ENCODE measurements at places on chromosomes 6 and 20.
A peak's percentile ranks its signal among the peaks of the same experiment; 100 is the strongest.

- no peak for DNase-seq
Observed at GRCh38 chr6:1365686-1366085, 23.7 kb upstream of the FOXF2 start.

GRCh38 chr6:90286884-90287488 is 9.7 kb downstream of the BACH2 start:
- DNase-seq, result peak; percentile 26

GRCh38 chr6:32147401-32148132 is 4.2 kb downstream of the PRRT1 start:
- no peak for DNase-seq

GRCh38 chr6:135183532-135184440 is 2.7 kb downstream of the MYB start:
- peak; percentile 57 for DNase-seq

DNA sequence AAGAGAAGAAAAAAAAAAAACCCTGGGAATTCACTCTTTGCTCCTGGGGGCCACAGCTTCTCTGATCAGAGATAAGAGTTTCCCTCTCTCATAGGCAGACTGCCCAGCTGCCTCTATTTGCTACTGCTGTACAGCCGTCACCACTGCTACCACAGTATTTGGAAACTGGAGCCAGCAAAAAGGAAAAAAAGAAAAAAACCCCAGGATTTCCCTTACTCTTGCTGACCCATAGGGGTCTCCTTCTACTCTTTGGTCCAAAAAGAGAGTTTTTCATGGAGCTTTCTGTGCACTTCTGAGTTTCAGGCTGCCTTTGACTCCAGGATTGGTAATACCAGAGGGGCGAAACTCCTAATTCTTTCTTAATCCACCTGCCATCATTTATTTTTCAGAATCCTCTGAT is 89.7 kb downstream of the MDGA1 start:
- DNase-seq, result no peak

DNA sequence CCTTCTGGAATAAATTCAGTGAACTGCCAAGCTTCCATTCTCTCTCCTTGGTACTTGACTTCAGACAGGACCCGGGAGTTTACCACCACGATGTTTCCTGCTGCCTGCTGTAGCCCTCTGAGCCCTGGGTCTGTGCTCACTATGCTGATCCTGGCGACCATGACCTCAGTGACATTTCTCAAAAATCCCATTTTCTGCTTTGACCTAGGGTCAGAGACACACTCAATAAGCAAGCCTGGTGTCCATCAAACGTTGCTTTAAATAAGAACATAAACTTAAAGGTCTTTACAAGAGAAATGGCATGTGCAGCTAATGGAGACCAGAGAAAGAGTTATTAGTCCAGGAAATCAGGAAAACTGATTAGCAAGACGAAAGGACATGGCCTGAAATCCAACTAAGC is 509.7 kb upstream of the SULF2 start:
- DNase-seq, result no peak

DNA sequence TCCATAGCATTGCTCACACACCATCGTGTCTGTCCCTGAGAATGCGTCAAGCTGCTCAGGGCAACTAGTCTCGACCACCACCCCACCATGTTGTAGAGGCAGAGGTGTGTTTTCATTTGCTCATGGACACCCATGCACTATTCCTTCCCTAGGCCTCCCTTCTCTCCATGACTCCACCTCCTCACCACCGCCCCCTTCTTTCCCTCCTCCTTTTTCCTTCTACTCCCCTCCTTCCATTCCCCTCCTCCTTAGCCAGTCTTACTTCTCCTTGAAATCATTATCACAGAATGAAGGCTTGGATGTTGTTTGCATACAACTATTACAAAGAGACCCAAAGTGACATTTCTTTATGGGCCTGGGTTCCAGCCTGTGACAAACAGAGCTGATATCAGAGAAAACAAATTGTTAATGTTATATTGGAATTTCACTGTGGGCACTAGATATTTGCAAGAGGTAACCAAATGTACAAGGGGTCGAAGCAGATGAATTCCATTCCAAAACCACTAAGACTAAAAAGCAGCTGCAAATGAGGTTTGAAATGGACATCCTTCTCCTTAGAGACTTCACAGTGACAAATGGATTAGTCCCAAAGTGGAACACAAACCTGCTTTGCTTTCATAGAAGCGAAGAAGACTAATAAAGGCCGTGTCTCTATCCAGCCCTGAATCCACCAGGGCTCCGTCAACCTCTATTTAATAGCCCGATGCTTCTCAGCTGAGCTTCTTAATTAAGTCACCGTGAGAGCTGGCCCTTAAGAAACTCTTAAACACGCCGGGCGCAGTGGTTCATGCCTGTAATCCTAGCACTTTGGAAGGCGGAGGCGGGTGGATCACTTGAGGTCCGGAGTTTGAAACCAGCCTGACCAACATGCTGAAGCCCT is 275.8 kb upstream of the SULF2 start:
- no peak for DNase-seq

GRCh38 chr6:155747491-155747890 is 291.9 kb upstream of the NOX3 start:
- DNase-seq, result no peak

DNA sequence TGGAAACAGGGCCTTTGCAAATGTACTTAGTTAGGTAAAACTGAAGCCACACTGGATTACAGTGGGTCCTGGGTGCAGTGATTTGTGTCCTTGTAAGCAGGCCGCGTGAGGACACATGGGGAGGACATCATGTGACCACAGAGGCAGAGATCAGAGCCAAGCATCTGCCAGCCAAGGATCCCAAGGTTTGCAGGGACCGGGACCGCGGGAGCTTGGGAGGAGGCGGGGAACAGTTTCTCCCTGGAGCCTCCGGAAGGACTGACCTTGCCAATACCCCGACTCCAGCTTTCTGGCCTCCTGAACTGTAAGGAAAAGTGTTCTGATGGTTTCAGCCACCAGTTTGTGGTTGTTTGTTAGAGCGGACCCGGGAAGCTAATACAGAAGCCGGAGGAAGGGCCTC is 500.9 kb downstream of the PREX1 start:
- no peak for DNase-seq

GRCh38 chr6:38176797-38177751 is 357.5 kb downstream of the ZFAND3 start:
- no peak for DNase-seq

DNA sequence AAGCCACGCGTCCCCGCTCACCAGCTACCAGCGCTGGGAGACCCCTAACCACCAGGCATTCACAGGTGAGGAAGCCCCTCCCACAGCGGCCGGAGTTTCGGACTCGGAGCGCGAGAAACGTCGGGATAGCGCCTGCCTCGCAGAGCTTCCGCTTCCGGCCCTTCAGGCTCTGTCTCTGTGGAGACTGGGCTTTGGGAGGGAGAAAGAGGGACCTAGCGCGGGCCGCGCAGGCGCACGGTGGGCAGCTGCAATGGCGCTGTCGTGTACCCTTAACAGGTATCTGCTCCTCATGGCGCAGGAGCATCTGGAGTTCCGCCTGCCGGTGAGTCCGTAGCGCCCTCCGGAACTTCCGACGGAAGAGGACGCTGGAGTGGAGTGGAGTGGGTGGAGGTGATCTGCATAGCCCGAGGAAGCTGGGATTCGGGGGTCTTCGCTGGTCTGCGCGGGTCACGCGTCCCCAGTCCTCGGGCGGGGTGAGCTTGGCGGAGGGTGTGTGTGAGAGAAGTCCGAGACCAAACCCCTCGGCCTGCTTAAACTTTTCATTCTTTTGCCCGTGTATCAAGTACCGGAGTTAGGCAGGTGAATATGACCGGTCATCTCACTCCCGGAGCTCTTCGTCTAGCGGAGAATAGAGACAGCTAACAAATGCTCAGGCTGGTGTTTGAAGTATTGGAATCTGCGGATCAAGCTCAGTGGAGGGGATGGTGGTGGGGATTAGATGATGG is at the start of gene TRMT11:
Gene TRMT11, plus strand, starts transcription at position 240 of the 725 bp plus-strand sequence. Its CDS starts 11 bp downstream, at position 251.
- DNase-seq, result peak; percentile 91

- DNase-seq, result no peak
Observed at GRCh38 chr20:12159261-12159660, 241.6 kb downstream of the BTBD3 start.

GRCh38 chr20:21702553-21703470 is 2.7 kb upstream of the PAX1 start:
- peak; percentile 63 for DNase-seq

GRCh38 chr6:71420095-71420692 is 131.6 kb downstream of the OGFRL1 start:
- DNase-seq, result no peak

DNA sequence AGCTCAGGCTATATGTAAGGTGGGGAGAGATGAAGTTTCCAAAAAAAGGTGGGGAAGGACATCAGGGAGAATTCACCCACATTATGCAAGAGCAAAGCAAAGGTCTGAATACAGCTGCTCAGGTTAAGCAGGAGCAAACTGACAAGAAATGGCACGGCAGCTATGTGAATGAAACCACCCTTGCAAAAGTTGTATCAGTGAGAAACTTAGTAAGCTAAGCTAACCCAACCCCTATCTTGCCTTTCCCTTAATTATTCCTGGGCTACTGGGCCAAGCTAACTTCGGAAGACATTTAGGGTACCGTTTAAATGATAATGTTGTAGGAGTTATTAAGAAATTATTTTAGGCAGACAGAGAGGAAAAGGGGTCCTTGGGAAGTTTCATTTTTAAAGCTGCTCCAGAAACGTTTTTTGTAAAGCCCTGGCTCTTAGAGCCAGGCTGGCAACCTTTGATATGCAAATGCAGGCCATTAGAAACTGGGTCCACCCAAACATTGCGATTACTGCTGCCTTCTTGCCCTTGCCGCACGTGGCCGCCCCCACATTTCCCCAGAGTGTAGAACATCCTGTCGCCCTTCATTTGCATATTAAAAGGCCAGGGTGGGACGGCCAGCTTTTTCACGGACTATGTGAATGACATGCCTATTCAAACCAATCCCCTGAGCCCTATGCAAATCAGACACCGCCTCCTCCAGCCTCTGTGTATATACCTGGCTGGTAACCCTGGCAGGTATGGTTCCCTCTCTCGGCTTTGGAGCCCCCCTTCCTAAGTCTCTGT is 60.5 kb upstream of the SAMD5 start:
- no peak for DNase-seq

DNA sequence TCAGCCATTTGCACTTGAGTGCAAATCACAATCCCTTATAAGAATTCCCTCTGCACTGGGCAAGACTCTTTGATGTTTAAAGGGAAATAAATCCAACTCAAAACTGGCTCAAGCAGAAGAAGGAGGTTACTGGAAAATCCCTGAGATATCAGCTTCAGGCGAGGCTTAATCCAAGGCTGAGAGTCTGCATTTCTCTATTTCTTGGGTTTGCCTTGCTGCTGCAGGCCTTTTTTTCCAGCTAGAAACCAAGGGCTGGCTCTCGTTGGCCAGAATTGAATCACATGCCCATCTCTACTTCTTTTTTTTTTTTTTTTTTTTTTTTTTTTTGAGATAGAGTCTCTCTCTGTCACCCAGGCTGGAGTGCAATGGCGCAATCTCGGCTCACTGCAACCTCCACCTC is 11.7 kb downstream of the HCK start:
- DNase-seq, result no peak

DNA sequence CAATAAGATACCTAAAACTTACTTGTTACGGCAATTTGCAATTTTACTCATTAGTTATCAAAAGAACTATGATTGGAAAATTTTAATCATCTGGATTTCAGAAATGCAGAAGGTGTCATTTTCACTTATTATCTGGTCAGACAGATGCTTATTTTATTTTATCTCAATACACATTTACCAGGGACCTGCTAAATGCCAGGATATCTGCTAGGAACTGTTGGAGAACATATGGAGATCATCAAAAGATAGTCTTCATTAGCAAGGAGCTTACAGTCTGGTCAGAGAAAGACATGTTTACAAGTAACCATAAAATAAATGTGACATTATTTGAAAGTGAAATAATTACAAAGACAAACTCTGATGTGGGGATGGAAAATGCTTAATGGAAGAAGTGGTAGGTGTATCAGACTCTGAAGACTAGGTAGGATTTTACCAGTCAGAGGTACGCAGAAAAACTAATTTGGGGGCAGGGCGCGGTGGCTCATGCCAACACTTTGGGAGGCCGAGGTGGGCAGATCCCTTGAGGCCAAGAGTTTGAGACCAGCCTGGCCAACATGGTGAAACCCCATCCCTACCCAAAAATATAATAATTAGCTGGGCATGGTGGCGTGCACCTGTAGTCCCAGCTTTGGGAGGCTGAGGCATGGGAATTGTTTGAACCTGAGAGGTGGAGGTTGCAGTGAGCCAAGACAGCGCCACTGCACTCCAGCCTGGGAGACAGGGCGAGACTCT is 137.8 kb downstream of the MYB start:
- no peak for DNase-seq

DNA sequence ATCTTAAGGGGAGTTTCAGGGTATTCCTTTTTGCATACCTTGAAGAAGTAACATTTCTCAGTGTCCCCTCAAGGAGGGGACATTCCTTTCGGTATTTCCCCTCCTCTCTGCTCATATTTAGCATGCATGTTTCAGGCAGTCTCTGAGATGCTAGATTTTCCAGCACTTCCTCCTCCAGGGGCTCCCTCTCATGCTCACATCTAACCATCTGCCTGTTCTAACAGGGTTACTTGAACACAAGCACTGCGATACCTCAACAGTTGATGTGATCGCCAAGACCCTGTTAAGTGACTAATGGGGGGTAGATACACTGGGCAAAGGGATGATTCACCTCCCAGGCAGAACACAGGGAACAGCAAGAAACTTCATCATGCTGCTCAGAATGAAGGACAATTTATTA is 12.9 kb upstream of the MCM3 start:
- DNase-seq, result peak; percentile 40

- DNase-seq, result no peak
Observed at GRCh38 chr6:9136141-9136822, 700.9 kb upstream of the SLC35B3 start.
